Cardiac muscle cell (in vitro differentiated cells and primary cell): ENCODE measurements at places on chromosomes 11 and 22.

DNA sequence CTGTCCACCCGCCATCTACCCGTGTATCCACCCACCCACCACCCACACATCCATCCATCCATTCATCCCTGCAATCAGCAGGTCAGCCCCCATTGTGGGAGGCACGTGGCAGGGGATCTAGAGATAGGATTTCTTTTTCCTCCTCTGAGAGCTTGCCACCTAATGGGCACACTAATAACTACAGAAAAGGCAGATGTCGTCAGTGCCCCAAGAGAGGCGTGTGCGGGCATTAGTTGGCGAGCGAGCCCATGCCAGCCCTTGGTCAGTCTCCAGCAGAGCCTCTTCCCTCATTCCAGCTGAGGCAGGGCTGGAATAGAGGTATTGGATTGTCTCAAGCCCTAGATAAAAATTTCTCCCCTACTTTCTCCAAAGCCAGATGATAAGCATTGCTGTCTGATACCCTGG lies 9.7 kb downstream of the USP2 start:
- no peak for DNase-seq

GRCh38 chr11:57785072-57785471 lies 23.5 kb downstream of the CTNND1 start:
- DNase-seq, result no peak

DNA sequence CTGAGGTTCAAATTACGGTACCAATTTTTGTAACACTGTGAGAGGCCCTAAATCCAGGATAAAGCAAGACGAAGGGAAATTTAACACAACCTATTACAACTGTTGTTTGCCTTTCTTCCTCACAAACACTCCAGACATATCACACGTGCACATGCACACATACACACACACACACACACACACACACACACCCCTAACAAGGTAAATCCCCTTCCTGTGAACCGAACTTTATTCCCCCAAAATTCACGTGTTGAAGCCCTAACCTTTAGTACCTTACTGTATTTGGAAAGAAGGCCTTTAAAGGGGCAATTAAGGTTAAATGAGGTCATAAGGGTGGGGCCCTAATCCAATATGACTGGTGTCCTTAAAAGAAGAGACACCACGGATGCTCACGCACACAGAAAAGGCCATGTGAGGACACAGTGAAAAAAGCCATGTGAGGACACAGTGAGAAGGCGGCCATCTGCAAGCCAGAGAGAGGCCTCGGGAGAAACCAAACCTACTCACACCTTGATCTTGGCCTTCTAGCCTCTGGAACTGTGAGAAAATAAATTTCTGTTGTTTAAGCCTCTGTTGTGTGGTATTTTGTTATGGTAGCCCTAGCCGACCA lies 1.8 kb downstream of the SERGEF start:
- no peak for DNase-seq

GRCh38 chr11:36306888-36307287 lies 10.8 kb downstream of the PRR5L start:
- peak; percentile 23 for DNase-seq

- DNase-seq, result peak; percentile 88
Measured at GRCh38 chr22:38755911-38756532, at the start of gene SUN2. SUN2 (minus strand) TSS chr22:38755998; CDS start chr22:38752628, 3,370 bp downstream.

- no peak for DNase-seq
Measured at GRCh38 chr11:85867751-85868150, 12.6 kb downstream of the CCDC83 start.

- peak; percentile 69 for DNase-seq
Measured at GRCh38 chr11:78646564-78647185, 72.0 kb upstream of the NARS2 start.

DNA sequence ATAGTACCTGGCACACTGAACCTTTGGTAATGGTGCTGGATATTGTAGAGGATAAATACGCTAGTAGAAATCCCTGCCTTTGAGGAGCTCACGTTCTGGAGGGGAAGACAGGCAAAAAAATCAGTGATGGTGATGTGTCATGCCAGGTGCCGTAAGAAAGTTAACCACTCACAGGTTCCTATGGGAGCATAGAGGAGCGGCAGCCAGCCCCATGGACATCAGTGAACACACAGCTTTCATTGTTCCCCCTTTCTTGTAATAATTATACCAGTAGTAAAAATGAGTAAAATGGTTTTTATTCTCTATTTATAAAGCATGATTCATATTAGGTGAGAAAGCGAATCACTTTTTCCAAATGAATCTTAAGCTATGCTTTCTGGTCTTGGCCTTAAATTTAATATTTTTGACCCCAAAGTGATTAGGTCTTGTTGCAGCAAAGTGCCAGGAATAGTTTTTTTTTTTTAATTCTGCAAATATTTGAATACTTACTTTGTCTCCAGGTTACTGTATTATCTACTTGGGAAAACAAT lies 57.9 kb downstream of the UVRAG start:
- DNase-seq, result no peak

DNA sequence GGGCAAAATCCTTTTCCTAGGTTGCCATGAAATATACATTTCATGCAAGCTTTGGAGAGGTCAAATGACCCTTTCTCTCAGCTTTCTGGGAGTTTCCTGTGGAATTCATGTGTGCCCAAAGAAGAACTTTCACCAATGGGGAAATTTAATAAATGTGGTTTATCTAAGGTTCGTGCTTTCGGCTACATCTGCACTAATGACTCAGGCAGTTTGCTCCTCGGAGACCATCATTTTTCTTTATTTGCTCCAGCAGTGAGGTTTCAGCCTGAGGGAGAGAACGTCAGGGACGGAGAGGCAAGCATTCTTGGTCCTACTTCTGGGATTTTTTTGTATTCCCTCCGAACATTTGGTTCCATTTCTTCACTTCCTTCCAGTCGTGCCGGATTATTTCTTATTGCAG lies 85.2 kb downstream of the FLI1 start:
- DNase-seq, result no peak

DNA sequence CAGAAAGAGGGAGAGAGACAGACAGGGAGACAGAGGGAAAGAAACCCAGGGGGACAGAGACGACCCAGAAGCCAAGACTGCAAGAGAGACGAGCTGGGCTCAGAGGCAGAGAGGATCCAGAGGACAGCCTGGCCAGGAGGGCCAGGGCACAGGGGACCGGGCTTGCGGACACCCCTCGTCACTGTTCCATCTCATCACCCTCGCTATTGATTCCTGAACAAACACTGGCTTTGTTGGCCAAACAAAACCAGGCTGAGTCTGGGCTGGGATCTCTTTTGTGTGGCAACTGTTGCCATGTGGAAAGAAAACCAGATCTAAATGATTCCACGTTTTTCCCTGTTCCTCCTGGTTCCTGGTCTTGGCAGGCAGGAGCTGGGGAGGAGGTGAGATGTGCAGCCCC lies 339.4 kb downstream of the MN1 start:
- DNase-seq, result no peak

GRCh38 chr11:112514011-112514740 lies 253.5 kb upstream of the PLET1 start:
- no peak for DNase-seq

DNA sequence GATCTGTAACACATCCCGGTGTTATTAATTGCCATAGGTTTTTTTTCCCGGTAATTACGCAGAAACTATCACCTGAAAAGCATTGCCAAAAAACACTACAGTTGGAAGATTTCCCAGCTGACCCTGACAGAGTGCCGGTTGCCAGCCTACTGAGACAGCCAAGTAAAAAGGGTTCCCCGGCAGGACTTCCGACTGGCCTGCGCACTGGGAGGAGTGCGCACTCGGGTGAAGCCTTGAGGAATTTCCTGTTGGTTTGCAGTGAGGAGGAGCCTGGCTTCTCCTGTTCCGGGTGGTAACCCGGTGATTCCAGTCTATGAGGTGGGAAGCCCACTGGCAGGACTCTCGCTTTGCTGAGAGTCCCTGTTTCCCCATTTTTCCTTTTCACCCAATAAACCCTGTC lies 52.1 kb downstream of the CNTF start:
- no peak for DNase-seq

DNA sequence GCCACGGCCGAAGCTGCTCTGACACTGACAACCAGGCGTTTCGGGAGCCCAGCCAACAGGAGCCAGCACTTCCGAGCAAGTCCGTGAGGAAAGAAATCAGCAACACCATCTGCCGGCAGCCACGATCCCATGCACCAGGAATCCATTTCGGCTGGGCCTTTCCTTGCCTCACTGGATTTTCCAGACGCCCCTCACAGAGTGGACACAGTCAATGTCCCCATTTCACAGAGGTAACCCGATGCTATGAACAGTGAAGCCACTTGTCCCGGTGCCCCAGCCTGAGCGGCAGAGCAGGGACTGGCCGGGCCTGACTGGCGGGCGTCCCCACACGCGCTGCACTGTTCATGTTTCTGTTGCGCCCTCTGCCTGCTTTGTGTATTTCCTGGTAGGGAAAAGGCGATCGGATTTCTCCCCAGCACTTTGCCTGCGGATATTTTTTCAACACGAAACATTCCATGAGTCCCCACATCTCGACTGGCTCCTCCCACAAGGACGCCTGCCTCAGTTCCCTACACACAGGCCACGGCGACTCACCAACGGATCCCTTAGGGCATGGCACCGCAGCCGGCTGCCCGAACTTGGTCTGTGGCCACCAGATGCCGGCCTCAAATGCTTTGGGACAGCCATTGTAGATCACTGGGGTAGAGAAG lies 55.3 kb downstream of the TRMU start:
- no peak for DNase-seq
